ENCODE measurements at places on chromosomes 16 and 17.
A peak's percentile ranks its signal among the peaks of the same experiment; 100 is the strongest.

GRCh38 chr17:45397796-45398195 lies 34.9 kb downstream of the ARHGAP27 start:
- DNase-seq = no peak

DNA sequence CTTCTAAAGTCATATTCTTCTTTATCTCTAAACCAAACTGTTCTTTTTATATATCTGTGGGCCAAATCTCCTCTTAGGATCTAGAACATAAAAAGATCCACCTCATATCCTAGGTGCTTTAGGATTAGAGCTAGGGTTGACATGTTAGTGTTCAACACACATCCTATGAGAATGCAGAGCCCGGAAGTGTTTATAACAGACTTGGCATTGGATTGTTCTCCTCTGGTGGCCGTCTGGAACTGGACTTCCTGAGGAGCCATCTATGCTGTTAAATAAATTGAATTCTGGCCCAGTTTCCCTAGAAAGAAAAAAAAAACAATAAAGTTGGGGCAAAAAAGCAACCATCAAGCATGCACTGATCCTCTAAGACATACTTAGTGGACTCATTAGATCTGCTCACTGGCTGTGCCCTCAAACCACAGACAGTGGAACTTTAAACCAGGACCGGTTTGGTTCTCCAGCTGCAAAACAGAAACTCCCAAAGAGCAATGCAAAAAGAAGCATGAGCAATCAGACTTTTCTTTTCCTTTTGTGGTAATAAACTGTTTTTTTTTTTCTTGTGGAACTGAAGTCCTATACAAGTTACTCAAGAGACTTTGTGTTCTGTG lies 182.5 kb downstream of the ZNF18 start:
- no peak for DNase-seq

DNA sequence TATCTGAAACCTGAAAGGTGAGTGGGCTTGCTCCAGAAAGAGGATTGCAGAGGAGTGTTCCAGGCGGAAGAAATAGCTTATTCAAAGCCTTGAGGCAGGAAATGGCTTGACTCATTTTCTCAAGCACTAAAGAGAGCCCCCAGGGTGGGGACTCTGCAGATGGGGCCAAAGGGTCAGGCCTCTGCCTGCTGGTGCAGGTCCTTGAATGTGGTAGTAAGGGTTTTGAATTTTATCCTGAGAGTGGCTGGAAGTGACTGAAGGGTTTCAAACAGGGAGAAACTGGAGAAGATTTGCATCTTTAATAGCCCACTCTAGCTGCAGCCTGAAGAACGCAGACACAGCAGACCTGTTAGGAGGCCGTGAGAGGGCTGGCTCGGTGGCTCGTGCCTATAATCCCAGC lies 144.4 kb downstream of the CCT6B start:
- no peak for DNase-seq

GRCh38 chr17:40103071-40103661 lies 2.8 kb upstream of the NR1D1 start:
- DNase-seq = no peak

- DNase-seq = no peak
Measured at GRCh38 chr16:53056392-53056881, 1.6 kb downstream of the CHD9 start.

GRCh38 chr17:45396496-45397205 lies 36.0 kb downstream of the ARHGAP27 start:
- DNase-seq = no peak

- no peak for DNase-seq
Measured at GRCh38 chr17:55642741-55643140, 79.9 kb downstream of the TMEM100 start.

DNA sequence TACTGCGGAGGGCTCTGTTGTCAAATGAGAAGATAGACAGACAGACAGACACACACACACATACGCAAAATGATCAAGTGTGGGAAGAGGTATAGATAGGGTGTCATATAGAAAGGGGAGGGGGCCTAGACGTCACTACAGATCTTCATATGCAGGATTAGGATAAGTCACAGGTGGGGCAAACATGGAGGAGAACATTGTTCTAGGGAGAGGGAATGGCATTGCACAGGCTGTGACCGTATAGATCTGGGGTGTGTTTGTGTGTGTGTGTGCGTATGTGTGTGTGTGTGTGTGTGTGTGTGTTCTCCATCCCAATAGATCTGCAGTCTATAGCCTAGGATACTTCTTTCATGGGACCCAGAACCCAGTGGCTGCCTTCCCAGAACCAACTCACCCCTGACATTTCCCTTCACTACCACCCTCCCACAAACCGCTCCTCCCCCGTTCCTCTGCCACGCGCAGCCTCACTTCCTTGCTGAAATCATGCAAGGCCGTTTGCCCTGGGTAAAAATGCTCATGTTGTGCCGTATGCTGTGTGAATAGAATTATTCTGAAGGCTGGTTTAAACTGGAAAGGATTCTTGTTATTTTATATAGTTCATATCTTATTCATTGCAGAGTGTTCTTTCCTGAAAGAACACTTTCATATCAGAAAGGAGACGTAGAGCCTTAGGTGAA lies 50.5 kb upstream of the CCL1 start:
- no peak for DNase-seq

- no peak for DNase-seq
Measured at GRCh38 chr17:44362949-44363612, 572 bp downstream of the FAM171A2 start.

GRCh38 chr17:47846716-47847340 lies 4.1 kb downstream of the SP6 start:
- no peak for DNase-seq

GRCh38 chr17:8479431-8479947 lies 43.8 kb downstream of the NDEL1 start:
- no peak for DNase-seq

DNA sequence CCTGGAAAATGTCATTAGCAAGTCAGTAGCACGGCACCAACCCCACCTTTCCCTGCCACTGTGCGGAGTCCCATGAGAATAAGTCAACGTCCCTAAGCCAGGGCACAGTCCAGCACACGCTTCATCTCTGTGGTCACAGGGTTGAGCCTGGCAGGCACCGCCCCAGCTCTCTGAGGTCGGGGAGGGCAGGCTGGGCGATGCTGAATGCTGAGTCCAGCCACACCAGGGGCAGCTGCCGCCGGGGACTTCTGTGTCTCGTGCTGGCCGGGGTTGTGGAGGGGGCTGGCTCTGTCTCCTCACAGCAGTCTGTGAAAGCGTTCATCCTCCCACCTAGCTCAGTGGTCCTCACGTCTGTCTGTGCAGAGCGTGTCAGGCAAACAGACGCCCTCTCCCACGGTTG lies 53.2 kb downstream of the BANP start:
- no peak for DNase-seq

DNA sequence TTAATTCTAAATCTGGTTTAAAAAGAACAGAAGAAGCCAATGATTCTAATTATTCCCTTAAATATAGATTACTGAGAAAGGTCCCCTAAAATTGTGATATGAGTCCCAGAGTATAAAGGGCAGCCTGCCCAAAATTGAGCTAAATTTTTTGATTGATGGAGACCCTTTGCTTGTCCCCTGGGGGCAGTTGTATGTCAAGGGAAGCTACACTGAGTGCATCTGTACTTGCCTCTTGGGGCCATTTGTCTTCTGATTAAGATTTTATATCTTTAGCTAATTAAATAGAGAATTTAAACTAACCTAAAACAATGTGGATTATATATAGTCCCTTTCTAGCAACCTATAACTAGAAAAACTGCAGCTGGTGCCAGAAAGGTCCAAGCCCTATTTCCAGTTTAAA lies 12.6 kb downstream of the BLMH start:
- no peak for DNase-seq

- DNase-seq = no peak
Measured at GRCh38 chr17:82783498-82783897, 31.6 kb downstream of the TBCD start.

- no peak for DNase-seq
Measured at GRCh38 chr17:28985950-28986713, 19.7 kb downstream of the SEZ6 start.

DNA sequence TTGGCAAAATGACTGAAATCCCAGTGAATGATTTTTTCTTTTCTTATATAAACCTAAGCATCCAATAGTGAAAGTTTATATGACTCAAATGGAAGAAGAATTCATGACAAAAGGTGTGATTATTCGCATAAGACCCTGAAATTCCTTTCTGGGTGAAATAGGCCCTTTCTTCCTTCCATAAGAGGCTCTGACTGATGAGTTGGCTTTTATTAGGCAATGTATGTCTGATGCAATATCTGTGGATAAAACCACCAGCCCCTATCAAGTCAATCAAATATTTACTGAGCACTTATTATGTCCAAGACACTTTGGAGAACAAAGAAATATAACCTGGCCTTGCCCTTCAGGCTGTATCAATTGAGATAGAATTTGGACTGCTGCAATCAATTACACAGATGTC lies 316.6 kb downstream of the CDH13 start:
- DNase-seq = no peak

- DNase-seq = no peak
Measured at GRCh38 chr16:17320009-17320408, 150.8 kb downstream of the XYLT1 start.

GRCh38 chr17:46071796-46072195 lies 72.7 kb downstream of the STH start:
- DNase-seq = no peak

- no peak for DNase-seq
Measured at GRCh38 chr17:50737118-50737698, 17.8 kb downstream of the LUC7L3 start.

- peak; percentile 37 for DNase-seq
Measured at GRCh38 chr16:54930005-54930868, at the start of gene IRX5. Gene IRX5 (plus strand): TSS chr16:54930865. CDS start chr16:54931199, 334 bp downstream.

DNA sequence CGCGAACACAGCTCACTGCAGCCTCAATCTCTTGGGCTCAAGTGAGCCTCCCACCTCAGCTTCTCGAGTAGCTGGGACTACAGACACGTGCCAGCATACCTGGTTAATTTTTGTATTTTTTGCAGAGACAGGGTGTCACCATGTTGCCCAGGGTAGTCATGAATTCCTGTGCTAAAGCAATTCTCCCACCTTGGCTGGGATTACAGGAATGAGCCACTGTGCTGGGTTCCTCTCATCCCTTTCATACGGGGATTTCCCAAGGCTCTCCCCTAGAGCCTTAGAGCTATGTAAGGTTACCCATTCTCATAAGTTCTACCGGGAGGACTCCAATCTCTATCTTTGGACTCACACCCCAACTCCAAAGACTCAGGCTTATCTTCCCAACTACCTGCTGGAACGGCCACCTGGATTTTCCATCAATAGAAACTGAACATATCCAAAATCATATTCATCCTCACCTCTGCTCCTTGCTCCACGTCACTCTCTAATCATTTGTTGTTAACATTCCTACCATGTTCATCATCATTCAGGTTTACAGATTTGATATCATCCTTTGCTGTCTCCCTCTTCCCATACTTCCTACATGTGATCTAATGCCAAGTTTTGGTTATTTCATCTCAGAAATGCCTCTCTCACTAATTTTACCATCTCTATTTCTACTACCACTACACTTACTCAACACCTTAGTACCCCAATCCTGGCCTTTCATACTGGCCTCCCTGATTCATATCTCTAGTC lies 92.5 kb downstream of the NCOR1 start:
- no peak for DNase-seq

GRCh38 chr16:89161763-89162713 lies 9.5 kb upstream of the CDH15 start:
- no peak for DNase-seq

GRCh38 chr17:32621612-32622312 lies 135.0 kb downstream of the CDK5R1 start:
- no peak for DNase-seq

- DNase-seq = no peak
Measured at GRCh38 chr16:57695680-57696069, 1.1 kb downstream of the DRC7 start.

DNA sequence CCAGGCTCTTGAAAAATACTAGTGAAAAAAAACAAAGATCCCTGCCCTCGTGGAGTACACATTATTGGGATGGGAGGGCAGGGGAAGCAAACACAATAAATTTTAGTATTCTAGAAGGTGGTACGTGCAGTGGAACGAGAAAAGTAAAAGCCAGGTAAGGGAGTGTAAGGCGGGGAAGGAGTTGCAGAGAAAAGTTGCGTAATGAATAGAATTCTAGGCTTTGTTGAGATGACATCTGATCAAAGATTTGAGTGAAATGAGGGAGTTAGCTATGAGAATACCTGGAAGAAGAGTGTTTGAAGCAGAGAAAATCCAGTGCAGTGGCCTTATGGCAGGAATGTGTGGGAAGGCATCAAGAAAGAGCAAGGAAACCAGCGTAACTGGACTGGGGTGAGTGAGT lies 2.1 kb downstream of the CKLF start:
- no peak for DNase-seq

DNA sequence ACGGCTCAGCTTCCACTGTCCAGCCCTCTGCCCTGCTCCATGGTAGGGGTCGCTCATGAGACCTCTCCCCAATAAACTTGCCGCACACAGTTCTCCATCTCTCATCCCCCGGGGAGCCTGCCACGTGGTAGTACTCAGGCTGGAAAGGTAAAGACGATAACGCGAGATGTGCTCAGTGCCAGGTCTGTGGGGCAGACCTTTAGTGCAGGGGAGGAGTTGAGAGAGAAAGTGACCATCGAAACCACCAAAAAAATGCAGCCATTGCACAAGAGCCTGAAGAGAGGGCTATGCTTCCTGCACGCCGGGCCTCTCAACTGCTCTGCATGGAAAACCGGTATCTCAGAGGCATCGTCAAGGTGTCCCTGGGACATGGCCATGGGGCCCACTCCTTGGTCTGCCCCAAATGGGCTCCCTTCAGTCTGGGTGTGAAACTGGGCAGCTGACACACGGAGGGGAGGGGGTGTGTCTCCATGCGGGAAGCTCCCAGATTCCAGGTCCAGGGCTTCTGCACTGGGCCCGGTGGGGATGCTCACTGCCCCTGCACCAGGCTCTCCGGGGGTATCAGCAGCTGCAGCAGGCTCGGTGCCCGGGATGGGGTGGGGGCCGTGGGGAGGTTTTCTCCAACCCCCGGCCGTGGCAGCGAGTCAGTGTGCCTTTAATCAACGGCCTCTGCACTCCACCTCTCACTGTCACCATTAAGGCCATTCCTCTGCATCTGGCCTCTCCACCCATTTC lies 4.7 kb upstream of the AANAT start:
- no peak for DNase-seq

DNA sequence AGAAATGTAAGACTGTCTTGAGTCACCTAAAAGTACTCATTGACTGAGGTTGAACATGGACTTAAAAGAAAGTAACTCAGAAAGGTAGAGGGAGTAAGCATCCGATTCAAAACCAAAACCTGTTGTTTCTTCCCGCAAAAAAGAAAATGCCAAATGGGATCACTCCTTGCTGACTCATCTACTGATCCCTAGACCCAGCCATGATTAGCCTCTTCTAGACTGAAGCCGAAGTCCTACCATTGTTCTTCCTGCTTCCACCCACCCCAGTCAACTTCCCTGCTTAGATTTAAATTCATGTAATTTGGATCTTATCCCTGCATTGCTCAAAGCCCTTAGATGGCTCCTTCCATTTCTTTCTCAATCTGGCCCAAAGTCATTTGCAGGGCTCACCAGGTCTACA lies 760.5 kb upstream of the SOX9 start:
- no peak for DNase-seq

- DNase-seq = no peak
Measured at GRCh38 chr16:85236818-85237150, 124.5 kb upstream of the CIBAR2 start.

Measured in stimulated activated CD4-positive, alpha-beta T cell treated with anti-CD3 and anti-CD28 coated beads, Interleukin-4, amount 100 ng/mL, for 4 hours (primary cell).